ENCODE measurements at places on chromosomes 7 and 10. TPM values are rescaled to one million over a fixed set of nuclear protein-coding genes. Genes with fewer than 3 reads are reported as not detected.

GRCh38 chr10:87740254-87740655, 77.8 kb downstream of the ATAD1 start:
- H3K27me3 ChIP-seq, result no peaks in the 10 kb centered on the region
- DNase-seq, result no peak
- no peak overlapping the region for H3K4me3 ChIP-seq
- no peaks in the 10 kb centered on the region for H3K36me3 ChIP-seq
- no peaks in the 10 kb centered on the region for H3K4me1 ChIP-seq

- no peak overlapping the region for H3K4me3 ChIP-seq
- H3K36me3 ChIP-seq, result no peaks in the 10 kb centered on the region
- no peaks in the 10 kb centered on the region for H3K27me3 ChIP-seq
Observed at GRCh38 chr10:69786791-69787190, 14.9 kb upstream of the COL13A1 start.

- no peaks in the 10 kb centered on the region for H3K36me3 ChIP-seq
- no peak overlapping the region for H3K4me3 ChIP-seq
- DNase-seq, result no peak
- H3K27me3 ChIP-seq, result no peaks in the 10 kb centered on the region
- no peak overlapping the region for H3K27ac ChIP-seq
Observed at GRCh38 chr10:129075508-129075907, 391.5 kb upstream of the MGMT start.

GRCh38 chr10:74824900-74825370, 1.5 kb upstream of the KAT6B start:
- no peaks in the 10 kb centered on the region for H3K27me3 ChIP-seq
- peaks cover 10% of the 10 kb centered on the region for H3K4me1 ChIP-seq
- no peaks in the 10 kb centered on the region for H3K36me3 ChIP-seq

DNA sequence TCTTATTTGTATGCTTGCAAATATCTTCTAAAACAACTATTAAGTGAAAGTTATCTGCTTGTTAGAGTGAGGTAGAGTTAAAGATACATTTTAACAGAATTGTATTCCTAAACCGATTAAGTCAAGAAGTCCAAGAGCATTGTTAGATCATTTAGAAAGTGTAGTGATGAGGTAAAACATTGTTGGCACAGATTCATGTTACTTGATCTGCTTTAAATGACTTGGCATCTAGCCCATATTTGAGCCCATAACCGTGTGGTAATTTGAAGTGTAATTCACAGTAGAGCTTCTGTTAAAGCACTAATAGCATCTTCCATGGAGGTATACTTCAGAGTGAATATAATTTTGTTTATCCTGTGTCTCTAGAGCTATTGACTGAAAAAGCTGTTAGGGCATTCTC, 62.1 kb downstream of the PTEN start:
- DNase-seq, result no peak
- H3K27me3 ChIP-seq, result no peaks in the 10 kb centered on the region
- H3K4me3 ChIP-seq, result no peak overlapping the region
- peaks cover 11% of the 10 kb centered on the region for H3K36me3 ChIP-seq

- no peak overlapping the region for H3K4me3 ChIP-seq
- no peak for DNase-seq
- no peaks in the 10 kb centered on the region for H3K27me3 ChIP-seq
- no peaks in the 10 kb centered on the region for H3K4me1 ChIP-seq
Observed at GRCh38 chr10:51141010-51141409, 66.7 kb downstream of the PRKG1 start.

DNA sequence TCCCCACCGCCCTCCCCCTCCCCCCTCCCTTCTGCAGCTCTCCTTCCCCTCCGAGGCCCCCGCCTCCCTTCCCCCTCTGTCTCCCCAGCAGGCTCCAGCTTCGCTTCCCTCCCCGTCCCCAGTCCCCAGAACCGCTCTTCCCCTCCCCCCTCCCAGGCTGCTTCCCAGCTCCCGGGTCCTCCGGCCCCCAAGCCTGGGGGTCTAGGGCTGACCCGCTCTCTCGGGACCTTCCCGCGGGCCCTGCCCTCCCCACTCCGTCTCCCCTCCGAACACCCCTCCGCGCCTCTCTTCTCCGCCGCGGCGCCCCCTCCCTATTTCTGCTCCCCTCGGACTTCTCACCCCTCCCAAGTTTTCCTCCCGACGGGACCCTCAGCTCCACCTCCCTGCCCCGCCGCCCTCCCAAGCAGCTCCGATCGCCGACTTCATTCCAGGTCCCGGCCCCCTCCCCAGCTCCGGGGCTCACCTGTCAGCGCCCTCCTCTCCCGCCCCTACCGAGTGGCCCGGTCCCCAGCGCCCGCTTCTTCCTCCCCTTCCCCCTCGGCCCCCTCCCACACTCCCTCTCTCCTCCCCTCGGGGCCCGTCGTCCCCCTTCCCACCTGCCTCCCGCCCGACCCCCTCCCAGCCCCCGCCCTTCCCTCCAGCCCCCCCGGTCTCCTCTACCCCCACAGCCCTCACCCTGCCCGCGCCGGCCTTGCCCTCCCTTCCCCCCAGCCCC, 990 bp downstream of the ZNF467 start:
- no peaks in the 10 kb centered on the region for H3K36me3 ChIP-seq
- DNase-seq, result peak; percentile 16
- peak overlapping the region; percentile 81 for H3K4me3 ChIP-seq
- H3K27me3 ChIP-seq, result peaks cover 32% of the 10 kb centered on the region
- H3K27ac ChIP-seq, result peak overlapping the region; percentile 75

GRCh38 chr7:135744938-135745702, 3.5 kb downstream of the FAM180A start:
- DNase-seq, result no peak
- H3K27ac ChIP-seq, result no peak overlapping the region
- no peaks in the 10 kb centered on the region for H3K27me3 ChIP-seq
- no peaks in the 10 kb centered on the region for H3K4me1 ChIP-seq
- no peak overlapping the region for H3K4me3 ChIP-seq

- H3K27me3 ChIP-seq, result no peaks in the 10 kb centered on the region
- H3K4me1 ChIP-seq, result no peaks in the 10 kb centered on the region
- no peak for DNase-seq
- H3K27ac ChIP-seq, result no peak overlapping the region
Observed at GRCh38 chr7:130114776-130115175, 44.4 kb downstream of the KLHDC10 start.

- no peak overlapping the region for H3K4me3 ChIP-seq
- H3K4me1 ChIP-seq, result peaks cover 10% of the 10 kb centered on the region
- peak; percentile 38 for DNase-seq
Observed at GRCh38 chr7:96837593-96837992, 127.9 kb upstream of the SEM1 start.

GRCh38 chr10:29622382-29622922, 12.3 kb downstream of the SVIL start:
- no peaks in the 10 kb centered on the region for H3K27me3 ChIP-seq
- H3K4me1 ChIP-seq, result no peaks in the 10 kb centered on the region
- H3K36me3 ChIP-seq, result no peaks in the 10 kb centered on the region
- no peak for DNase-seq

- no peaks in the 10 kb centered on the region for H3K4me1 ChIP-seq
- H3K27ac ChIP-seq, result no peak overlapping the region
- H3K4me3 ChIP-seq, result no peak overlapping the region
- no peaks in the 10 kb centered on the region for H3K27me3 ChIP-seq
- DNase-seq, result peak; percentile 30
- no peaks in the 10 kb centered on the region for H3K36me3 ChIP-seq
Observed at GRCh38 chr7:51430480-51431086, 114.0 kb upstream of the COBL start.

DNA sequence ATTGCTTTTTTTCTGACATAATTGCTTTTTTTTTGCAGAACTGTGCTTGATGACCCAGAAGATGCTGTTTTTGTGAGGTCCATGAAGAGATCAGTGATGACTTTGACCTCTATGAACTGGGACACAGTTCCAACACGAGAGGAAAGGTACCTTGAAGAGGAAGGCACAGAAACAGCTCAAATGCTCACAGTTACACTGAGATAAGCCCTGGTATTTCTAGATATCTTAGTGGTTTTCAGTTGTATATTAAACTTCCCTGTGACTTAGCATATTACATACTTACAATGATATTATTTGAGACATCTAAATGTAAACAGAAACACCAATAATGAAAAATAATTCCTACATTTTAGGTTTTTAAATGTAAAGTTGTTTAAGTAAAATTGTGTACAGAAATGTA, 54.7 kb downstream of the LRRC72 start:
- H3K36me3 ChIP-seq, result no peaks in the 10 kb centered on the region
- H3K27me3 ChIP-seq, result no peaks in the 10 kb centered on the region
- no peak for DNase-seq
- H3K27ac ChIP-seq, result no peak overlapping the region

DNA sequence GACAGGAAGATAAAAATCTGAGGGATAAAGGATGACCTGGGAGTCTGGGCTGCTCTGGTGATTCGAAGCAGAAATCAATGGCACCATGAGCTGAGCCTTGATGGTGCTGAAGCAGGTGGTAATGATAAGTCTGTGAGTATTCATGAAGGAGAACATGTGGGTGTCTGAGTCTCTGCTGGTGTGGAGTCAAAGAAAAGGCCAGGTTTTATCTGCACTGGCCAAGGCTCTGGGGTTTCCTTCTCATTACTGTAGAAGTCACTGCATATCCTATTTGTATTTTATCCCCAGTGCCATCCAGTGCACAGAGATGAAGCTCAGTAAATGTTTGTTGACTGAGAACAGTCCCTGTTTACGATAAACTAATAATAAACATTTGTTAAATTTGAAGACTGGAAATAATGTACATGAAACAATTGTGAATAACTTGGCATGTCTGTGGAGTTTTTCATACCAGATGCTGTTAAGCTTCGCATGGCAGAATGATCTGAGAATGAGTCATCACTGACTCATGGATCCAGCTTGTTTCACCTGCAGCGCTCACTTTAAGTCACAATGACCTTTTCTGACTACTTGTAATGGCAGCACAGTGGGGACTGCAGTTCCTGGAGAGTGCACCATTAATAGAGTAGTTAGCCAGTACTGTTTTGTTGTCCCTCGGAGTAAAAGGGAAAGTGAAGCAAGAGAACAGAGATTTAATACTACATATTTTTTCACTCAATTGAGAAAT, 538.5 kb downstream of the HTR7 start:
- H3K36me3 ChIP-seq, result no peaks in the 10 kb centered on the region
- DNase-seq, result no peak
- H3K4me1 ChIP-seq, result no peaks in the 10 kb centered on the region
- H3K27me3 ChIP-seq, result no peaks in the 10 kb centered on the region
- H3K4me3 ChIP-seq, result no peak overlapping the region

DNA sequence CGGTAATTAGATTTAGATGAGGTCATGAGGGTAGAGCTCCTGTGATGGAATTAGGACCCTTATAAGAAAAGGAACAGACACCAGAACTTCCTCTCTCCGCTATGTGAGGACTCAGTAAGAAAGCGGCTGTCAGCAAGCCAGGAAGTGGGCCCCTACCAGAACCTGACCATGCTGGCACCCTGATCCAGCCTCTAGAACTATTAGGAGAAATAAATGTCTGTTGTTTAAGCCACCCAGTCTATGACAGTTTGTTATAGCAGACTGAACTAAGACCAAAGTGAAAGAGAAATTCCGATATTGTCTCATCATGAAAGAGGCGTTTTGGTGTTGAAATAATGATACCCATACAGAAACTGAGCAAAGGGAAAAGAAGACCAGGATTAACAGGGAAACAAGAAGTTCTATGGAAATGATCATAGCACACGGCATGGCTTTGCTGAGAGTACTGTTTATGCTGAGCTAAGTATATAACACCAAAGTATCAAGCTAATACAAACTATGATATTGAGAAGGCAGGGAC, 9.2 kb downstream of the CLEC2L start:
- no peaks in the 10 kb centered on the region for H3K27me3 ChIP-seq
- no peak overlapping the region for H3K4me3 ChIP-seq
- no peaks in the 10 kb centered on the region for H3K36me3 ChIP-seq
- H3K4me1 ChIP-seq, result no peaks in the 10 kb centered on the region
- DNase-seq, result no peak

DNA sequence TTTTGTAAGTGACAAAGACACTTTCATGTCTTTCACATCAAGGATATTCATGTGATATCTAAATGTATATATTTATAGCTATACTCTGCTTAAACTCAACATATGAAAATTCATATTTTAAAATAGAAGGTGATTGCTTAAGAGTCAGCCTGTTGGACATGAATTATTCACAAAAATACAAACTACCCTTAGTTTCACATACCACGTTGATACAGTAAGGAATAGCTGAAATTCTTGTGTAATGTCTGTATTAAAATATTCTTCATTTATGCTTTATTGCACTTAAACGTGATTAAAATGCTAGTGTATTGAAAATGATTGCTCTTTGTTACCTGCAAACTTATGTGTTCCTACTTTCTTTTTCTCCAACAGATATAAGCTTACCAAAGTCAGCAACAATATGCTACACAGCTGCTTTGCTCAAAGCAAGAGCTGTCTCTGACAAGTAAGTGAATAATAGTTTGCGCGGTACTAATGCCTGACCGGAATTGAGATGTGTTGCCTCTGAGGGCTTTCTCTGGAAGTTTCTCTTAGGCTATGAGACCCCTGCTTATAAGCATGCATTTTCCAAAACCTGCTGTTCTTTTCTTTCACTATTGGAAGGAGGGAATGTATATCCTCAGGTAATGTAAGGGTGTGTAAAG, 133.8 kb downstream of the WNT2 start:
- H3K36me3 ChIP-seq, result no peaks in the 10 kb centered on the region
- no peaks in the 10 kb centered on the region for H3K4me1 ChIP-seq
- no peak overlapping the region for H3K4me3 ChIP-seq
- no peak overlapping the region for H3K27ac ChIP-seq
- no peaks in the 10 kb centered on the region for H3K27me3 ChIP-seq

DNA sequence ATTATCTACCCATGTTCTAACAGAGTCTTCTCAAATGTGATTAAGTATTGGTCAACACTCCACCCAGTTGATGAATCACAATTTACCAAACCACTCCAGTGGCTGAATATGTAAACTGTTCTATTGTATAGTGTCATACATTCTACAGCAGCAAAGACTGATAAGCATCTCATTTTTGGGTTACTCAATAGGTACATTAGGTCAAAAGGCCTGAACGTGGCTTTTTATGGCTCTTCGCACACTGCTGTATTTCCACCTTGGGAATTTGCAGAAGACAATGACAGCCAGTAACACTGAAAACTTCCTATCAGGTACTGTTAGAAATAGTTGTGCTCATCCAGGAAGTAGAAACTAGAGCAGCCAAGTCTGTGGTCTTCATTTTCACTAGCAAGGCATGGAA, 166.9 kb downstream of the GLI3 start:
- DNase-seq, result no peak
- H3K4me3 ChIP-seq, result no peak overlapping the region
- no peaks in the 10 kb centered on the region for H3K4me1 ChIP-seq
- H3K27me3 ChIP-seq, result no peaks in the 10 kb centered on the region

The HSPA12A gene
- 1.7 TPM for total RNA-seq

The ZC3HAV1L gene
- 4.5 TPM for total RNA-seq

The GPR26 gene
- total RNA-seq, result 0.09 TPM

The SEPTIN7 gene
- total RNA-seq, result 362 TPM

The HECW1 gene
- 0.05 TPM for total RNA-seq

The FBH1 gene
- 97.8 TPM for total RNA-seq

The TAS2R41 gene
- total RNA-seq, result 0.24 TPM

The DOCK4 gene
- 3.5 TPM for total RNA-seq

The PNLIPRP1 gene
- total RNA-seq, result not detected

The C10orf62 gene
- total RNA-seq, result not detected

The FOXI2 gene
- total RNA-seq, result 0.05 TPM

The RAMP3 gene
- total RNA-seq, result 5.2 TPM
